ENCODE measurements at places on chromosomes 13 and 19.

DNA sequence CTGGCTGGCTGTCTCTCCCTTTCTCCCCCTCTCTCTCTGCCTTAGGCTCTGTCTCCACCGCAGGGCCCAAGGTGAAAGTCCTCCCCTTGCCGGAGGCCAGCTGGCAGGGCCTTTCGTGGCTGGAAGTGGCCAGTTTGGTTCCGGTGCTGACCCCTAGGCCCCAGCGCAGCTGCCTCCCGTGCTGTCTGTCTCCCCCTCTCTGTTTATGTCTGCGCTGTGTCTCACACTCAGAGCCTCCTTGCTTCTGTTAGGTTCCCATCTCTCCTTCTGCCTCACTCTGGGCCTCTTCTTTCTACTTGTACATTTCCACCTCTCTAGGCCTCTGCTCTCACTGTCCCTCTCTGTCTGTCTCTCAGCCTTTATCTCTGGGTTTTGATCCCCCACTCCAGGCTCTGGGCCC lies 13.1 kb downstream of the CCDC97 start:
- no peak for DNase-seq

- DNase-seq = no peak
These were observed 408.3 kb downstream of the KLF5 start for GRCh38 chr13:73467125-73467524.

- DNase-seq = no peak
These were observed 83.1 kb downstream of the AKAP11 start for GRCh38 chr13:42355092-42355485.

GRCh38 chr13:22461854-22462490 lies 718.8 kb upstream of the SGCG start:
- DNase-seq = no peak

DNA sequence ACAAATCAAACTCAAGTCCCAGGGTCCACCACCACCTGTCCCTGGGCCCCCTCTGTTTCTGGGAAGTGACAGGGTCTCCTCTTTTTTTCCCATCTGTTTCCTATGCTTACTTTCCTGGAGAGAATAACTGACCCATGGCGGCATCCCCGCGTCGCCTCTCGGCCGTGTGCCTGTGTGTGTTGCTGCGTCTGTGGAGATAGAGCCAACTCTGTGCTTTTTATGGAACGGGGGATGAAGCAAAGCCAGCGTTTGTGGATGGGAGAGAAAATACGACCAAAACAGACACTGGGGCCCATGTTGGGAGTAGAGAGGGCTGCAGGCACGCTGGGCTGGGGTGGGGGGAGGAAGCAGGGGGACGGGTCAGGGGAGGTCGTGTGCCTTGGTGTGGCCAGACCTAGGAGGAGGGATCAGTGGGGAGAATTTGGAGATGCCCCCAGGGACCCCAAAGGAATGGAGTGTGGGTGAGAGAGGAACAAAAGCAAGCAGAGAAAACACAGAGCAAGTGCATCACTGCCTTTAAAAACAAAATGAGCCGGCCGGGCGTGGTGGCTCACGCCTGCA lies 16.6 kb downstream of the PLK5 start:
- DNase-seq = no peak

- no peak for DNase-seq
These were observed 32.2 kb downstream of the EFNB2 start for GRCh38 chr13:106503272-106503671.

DNA sequence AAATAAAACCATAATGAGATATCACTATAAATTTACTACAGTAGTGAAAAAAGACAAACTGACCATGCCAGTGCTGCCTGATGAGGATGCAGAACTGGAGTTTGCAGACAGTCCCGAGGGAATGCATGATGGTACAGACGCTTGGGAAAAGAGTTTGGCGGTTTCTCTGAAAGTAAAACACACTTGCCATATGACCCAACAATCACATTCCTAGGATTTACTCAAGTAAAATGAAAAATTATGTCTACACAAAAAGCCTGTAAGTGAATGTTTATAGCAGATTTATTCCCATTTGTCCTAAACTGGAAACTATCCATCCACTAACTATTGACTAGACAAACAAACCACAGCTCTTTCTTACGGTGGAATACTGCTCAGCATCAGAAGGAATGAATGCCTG lies 271.0 kb downstream of the DNAJC15 start:
- DNase-seq = no peak

- no peak for DNase-seq
These were observed 75.1 kb downstream of the URI1 start for GRCh38 chr19:30017172-30017571.

DNA sequence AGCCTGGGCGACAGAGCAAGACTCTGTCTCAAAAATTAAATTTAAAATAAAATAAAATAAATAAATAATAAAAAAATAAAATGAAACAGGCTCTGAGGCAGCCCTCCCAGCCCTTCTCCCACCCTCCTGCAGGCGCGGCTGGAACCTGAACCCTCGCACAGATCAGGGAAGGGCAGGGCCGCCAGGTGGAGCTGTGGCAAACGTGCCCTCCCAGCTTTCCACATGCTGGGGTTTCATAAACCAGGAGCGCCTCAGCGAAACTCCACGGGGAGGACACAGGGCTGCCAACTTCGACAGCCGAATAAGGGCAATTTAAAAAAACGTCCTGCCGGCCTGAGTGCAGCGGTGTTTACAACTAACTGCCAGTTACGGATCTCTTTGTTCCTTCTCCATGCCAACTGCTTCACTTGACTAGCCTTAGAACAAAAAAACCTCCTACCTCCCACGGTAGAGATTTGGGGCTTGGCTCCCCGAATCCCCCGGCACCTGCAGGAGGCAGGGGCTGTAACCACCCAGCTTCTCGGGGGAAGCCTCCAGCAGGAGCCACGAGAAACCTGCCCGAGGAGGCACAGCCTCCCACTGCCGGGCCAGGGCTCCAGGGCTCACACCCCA lies 15.9 kb downstream of the ZNF787 start:
- DNase-seq = peak; percentile 66

- DNase-seq = no peak
These were observed 38.4 kb downstream of the BRD4 start for GRCh38 chr19:15293781-15294491.

DNA sequence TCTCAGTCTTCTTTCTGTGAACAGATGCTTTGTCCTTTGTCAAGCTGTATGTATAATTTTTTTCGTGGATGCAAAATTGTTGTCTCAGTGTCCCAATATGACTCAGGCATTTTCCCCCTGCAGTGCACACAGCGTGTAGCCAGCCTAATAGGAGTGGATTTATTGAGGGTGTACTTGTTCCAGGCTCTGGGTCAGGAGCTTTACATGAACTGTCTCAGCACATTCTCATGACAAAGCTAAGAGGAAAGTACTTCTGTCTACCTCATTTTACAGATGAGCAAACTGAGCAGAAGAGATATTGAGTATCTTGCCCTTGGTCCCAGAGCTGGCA lies 50.8 kb downstream of the STK24 start:
- DNase-seq = no peak

DNA sequence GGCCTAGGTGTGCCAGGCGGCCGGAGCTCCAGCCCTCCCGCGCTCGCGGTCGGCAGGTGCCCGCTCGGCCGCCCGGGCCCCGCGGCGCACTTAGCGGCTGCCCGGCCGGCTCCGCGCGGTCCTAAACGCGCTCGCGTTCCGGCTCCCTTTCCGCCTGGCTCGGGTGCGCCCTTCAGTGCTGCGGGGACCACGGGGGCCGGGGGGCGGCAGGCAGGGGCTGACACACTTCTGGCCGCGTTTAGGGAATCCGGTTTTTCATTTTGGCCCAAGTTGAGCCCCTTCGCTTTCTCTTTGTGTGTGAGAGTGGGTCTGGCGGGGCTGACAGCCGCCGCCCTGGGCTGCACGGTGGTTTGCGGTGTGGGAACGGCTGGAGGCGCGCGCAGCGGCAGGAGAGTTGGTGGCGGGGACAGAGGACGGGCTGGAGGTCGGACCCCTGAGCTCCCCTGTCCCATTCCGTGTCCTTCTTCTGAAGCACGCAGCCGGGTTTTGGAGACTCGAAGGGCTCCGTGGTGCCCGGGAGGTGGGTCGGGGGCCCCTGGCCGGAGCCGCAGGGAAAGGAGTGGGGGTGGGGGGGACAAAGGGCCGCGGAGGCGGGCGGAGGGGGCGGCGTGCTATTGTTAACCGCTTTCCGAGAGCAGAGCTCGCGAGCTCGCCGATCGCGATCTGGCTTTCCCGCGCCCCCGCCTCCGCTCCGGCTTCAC lies 3.1 kb downstream of the FGF9 start:
- DNase-seq = no peak

GRCh38 chr19:23060016-23060415 lies 56.8 kb upstream of the ZNF730 start:
- no peak for DNase-seq

DNA sequence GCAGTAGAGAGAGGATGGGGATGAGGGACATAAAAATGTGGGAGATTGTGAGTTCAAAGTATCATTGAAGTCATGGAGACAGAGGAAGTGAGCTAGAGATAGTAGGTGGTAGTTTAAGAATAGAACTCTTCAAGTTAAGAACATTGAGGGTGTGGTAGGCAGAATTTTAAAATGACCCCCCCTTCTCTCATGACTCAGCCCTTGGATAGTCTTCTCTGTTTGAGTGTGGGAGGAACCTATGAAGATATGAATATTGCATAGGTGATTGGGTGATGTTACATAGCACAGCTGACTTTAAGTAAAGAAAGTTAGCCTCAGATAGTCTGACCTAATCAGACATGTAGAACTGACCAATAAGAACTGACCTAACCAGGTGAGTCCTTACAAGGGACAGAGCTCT lies 418.6 kb downstream of the FOXO1 start:
- no peak for DNase-seq

DNA sequence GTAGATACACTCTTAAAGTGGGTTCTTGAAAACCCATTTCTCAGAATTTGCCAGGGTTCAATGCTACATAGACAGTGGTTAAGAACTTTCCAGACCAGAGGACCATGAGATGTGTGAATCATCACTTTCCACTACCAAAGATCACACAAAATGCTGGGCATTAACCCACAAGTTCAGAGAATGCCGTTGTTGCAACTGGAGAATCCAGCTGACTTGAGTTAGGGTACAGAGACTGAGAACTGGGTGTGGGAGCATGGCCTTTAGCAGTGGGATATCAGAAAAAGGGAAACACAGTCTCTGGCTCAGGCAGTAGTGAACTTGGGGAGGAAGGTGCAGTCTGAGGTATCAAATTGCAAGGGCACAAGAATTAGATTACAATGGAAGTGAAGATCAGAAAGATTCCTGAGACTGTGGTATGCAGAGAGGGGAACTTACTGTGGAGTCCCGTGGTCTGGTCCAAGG lies 51.5 kb upstream of the WDFY2 start:
- DNase-seq = no peak

GRCh38 chr19:4524808-4525562 lies 6.7 kb upstream of the PLIN4 start:
- no peak for DNase-seq

- DNase-seq = no peak
These were observed 330.2 kb downstream of the DNAJC15 start for GRCh38 chr13:43353631-43354030.

DNA sequence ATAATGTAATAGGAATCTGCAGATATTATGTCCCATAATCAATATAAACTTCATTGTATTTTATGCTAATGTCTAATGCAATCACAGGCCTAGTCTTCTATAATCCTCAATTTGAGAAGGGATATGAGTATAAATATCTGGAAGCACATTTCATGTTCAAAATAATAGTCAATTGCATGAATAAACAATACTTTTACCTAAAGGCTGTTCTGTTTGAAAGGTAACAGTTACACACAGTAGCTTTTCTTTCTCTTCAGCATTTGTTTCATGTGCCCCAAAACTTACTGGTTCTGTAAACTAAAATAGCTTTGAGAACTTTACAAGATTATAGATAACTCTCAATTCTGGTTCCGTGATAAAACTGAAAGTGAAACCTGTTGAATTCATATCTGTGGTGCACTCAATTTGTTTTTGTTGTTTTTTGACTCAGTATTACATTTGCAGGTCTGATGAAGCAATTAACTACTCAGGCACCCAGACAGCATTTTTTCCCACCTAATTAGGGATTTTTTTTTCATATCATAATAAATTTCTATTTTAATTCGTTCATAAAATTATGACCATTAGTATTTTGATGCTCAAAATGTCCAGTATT lies 1193.8 kb downstream of the SLITRK1 start:
- DNase-seq = no peak

DNA sequence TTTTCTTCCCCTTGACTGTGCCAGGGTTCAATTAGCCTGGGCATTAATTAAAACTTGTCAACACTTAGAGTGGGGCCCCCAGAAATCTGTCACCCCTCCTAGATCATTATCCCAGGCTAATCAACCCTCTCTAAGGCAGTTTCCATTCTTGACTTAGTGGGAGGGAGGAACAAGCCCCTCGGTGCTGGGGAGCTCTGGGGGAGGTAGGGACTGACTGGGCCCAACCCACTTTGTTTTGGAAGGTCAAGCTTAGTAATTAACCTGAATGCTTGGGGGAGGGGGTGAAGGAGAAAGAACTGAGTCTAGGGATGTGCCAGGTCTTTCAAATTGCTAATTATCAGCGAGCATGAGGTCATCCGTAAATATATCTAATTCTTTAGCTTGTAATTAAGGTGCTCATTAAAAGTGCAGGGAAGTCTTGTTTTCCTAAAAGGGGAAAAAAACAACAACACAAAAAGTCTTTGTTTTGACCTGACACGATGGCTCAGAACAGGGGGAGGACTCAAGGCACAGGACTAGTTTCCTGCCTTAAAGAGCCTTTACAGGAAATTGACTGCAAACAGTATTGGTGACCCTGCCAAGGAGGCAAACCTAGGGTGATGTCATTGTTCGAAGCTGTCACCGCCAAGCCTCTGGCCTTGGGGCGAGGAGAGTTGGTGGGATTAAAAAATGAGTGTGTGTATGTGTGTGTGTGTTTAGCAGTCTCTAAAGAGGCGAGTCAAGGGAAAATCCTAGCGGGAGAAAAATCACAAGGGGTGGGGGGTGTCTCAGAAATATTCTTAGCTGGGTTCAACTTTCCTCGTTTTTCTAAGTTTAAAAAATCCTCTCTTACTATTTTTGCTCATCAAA lies 19.4 kb downstream of the ACTN4 start:
- no peak for DNase-seq

DNA sequence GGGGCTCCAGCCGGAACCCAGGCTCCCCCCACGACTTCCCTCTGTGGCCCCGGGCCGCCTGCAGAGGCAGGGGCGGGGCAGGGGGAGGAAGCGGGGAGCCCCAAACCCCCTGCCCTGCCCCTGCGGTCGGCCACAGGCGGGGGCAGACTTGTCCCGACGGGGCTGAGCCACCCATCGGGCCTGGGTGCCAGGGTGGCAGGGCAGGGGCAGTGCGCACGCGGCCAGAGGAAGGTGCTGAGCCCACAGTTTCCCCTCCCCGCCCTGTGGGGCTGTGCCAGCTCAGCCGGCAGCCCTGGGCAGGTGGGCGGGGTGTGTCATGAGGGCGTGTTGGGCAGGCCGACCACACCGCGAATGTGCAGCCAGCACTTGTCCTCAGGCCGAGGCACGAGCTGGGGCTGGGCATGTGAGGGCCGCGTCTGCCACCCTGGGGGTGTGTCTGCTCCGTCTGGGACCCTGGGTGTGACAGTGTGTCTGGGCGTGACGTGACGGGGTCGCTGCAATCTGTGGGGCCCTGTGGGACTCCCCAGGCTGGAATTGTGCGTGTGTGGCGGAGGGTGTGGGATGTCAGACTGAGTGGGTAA lies 17.7 kb downstream of the CCDC97 start:
- no peak for DNase-seq
